CD4-positive, alpha-beta T cell treated with Interleukin-15 for 1 hour (primary cell): ENCODE measurements at places on chromosomes 13 and 19.

DNA sequence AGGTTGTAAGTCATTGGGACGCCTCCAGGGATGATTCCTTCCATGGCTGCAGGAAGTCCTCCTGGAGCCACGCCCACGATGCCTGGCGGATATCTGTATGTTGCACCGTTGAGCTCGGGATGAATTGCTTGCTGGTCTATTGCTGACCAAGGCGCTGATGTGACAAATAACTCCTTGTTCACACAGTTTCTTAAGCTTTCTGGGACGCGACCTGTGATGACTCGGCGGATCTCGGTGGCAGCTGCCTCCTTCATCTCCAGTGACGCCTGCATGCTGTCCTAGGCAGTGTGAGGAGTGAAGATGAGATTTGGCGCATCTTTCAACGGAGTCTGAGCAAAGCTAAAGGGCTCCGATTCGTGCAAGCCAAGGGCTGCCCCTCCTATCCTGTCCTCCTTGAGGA, 7.6 kb upstream of the ZNF566 start:
- no peak for DNase-seq

GRCh38 chr19:4636151-4636717, 3.1 kb upstream of the TNFAIP8L1 start:
- DNase-seq = peak; percentile 68

DNA sequence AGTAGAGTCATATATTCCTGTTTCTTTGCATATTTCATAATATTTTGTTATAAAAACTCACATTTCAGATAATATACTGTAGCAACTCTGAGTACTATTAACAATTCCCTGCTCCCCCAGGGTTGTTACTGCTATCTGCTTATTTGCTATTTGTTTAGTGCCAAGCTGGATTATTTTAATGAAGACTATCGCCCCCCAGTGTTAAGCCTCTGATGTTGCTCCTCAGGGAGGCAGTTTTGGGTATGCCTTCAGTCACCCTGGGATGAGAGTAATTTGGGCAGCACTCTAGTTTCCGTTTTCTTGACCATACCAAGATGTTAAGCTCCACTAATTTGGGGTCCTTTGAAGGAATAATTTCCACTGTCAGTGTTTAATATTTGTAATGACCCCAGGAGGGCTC, 46.0 kb downstream of the MICU2 start:
- DNase-seq = no peak

DNA sequence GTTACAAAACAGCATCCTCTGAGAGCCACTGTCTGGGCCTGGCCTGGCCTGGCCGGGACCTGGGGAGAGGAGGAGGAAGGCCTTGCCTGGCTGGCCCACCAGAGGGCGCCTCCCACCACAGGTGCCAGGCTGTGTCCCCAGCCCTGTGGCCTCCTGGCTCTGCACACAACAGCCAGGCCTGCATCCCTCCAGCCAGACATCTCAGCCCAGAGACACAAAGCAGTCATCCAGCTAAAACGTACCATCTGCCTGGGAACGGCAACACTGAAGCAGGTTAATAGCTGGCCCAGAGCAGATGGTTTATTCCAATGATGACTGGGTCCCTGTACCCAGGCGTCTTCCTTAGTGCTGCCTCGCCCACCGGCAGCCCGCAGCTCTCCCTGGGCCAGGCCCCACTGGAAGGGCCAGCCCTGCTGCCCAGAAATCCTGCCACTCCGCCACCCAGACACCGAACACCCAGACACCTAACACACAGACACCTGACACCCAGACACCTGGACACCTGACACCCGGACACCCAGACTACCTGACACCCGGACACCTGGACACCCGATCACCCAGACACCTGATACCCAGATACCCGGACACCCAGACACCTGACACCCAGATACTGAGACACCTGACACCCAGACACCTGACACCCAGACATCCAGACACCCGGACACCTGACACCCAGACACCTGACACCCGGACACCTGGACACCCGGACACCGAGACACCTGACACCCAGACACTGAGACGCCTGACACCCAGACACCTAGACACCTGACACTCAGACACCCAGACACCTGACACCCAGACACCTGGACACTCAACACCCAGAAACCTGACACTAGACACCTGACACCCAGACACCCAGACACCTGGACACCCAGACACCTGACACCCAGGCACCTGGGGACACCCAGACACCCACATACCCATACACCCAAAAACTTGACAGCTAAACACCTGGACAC, 20.1 kb downstream of the C19orf12 start:
- DNase-seq = peak; percentile 81

DNA sequence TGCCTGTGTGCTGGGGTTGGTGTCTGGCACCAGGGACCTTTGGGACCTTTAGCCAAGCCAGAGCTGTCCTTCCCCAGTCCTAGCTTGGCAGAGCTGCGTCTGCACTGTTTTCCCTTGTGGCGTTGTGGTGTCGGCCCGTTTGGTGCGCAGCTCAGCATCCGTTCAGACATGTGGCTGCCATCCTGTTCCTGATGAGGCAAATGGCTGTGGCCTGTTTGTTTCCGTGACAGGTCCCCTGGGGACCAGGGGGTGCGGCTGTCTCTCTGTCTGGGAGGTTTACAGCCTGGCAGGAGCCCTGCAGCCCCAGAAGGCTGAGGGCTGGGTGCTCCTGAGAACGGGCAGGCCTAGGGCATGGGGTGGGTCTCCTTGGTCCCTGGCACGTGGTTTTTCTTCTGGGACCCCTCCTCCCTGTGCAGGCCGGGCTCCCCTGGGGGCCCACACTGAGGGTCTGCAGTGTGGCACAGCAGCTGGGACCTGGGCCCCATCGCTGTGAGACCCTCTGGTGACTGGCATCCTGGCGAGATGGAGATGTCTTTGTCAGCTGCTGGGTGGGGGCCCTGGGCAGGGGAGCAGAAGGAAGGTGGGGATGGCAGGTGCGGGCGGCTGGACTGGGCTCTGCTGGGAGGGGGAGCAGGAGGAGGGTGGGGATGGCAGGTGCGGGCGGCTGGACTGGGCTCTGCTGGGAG, 4.0 kb downstream of the SPPL2B start:
- DNase-seq = peak; percentile 87

- no peak for DNase-seq
Observed at GRCh38 chr13:63690672-63691071, 2275.0 kb upstream of the PCDH20 start.

GRCh38 chr13:36680913-36681312, 7.1 kb downstream of the SERTM1 start:
- no peak for DNase-seq

GRCh38 chr13:24215732-24216131, 55.2 kb downstream of the SPATA13 start:
- DNase-seq = no peak

DNA sequence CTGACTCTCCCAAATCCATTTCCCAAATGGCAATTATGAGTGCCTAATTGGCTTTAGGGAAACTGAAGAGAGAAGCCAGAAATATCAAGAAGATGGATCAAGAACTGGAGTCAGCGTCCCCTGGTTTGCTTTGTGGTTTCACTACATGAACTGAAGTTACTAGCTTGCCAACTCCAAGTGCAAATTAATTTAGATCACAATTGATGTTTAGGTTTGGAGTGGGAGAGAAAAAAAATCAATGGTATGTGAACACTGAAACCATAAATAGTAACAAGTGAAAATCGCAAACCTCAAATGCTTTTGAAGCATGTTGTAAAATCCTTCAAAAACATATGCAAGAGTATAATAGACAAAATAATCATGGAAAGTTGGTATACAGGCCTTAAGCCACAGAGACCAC, 1528.6 kb upstream of the SLC10A2 start:
- DNase-seq = no peak

DNA sequence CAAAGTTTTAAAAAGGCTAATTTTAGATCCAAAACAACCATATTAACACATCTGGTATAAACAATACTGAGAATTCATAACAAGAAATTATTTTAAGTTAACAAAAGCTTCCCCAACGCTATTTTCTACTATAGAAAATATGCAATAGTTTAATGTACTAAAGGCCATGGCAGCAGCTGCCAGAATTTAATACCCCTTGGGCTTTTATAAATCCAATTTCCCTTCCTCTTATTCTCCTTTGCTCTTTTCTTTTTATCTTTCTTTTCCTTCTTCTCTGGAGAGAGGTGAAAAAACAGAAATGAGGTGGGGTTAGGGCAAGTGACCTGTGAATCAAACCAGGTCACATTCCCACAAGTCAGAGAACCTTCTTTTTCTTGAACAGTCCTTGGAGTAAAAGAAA, 58.9 kb downstream of the ENOX1 start:
- no peak for DNase-seq

DNA sequence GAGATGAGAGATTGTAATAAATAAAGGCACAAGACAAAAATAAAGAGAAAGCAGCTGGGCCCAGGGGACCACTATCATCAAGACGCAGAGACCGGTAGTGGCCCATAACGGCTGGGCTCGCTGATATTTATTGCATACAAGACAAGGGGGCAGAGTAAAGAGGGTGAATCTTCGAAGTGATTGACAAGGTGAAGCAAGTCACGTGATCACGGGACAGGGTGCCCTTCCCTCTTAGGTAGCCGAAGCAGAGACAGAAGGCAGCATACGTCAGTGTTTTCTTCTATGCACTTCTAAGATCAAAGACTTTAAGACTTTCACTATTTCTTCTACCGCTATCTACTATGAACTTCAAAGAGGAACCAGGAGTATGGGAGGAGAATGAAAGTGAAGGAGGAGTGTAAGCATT, 4.6 kb upstream of the PRKCG start:
- DNase-seq = peak; percentile 84

DNA sequence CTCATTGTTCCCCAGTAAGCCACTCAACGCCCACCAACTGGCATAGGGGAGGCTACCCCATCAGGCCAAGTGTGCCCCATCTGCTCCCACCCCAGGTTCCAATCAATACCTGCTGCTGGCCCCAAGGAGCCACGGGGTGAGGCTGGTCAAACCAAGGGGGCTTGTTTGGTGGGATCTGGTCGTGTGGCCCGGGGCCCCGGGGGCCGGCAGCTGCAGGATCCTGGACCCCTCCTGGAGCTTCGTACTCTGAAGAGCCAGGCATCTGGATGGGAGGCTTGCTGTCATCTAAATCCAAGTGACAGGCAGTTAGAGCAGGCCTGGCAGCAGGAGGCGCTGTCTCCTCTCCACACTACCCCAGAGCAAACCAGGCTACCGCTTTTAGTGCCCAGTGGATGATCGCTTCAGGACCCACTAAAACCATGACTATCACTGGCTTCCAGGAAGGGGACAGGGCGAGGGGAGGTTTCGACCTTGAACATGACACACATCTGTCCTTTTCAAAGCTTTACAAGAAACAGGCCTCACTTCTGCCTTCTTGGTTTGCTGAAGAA, 14.2 kb downstream of the CHERP start:
- peak; percentile 40 for DNase-seq

- DNase-seq = peak; percentile 11
Observed at GRCh38 chr13:114102131-114102520, 30.3 kb downstream of the RASA3 start.

DNA sequence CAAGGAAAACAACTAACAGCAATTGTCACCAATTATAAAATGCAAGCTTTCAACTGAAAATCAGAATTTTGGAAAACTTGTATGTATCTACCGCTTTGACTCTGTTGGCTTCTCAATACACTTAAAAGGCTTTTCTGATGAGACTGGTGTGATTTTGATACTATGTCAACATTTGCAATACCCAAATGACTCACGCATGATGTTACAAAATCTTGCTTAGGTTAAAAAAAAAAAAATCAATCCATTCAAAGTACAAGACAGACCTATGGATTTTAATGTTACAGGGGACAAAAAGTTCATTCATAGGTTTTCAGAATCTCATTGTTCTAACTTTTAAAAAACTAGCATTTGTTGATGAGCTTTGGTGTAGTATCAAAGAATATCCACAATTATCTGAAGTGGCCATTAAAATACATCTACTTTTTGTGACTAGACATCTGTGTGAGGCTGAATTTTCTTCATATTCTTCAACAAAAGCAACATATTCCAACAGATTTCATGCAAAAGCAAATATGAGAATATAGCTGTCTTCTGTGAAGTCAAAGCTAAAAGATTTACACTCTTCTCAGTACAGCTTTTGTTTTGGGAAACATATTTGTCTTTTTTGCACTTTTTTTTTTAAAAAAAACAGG, 10.7 kb downstream of the ELF1 start:
- DNase-seq = no peak
